ENCODE measurements at places on chromosomes 6 and 20.
A peak's percentile ranks its signal among the peaks of the same experiment; 100 is the strongest.

GRCh38 chr20:19785983-19786285, 27.9 kb downstream of the RIN2 start:
- DNase-seq, result no peak

- DNase-seq, result no peak
Measured at GRCh38 chr6:133606852-133607251, 282.1 kb upstream of the TCF21 start.

- DNase-seq, result no peak
Measured at GRCh38 chr6:117840541-117840983, 66.5 kb upstream of the SLC35F1 start.

DNA sequence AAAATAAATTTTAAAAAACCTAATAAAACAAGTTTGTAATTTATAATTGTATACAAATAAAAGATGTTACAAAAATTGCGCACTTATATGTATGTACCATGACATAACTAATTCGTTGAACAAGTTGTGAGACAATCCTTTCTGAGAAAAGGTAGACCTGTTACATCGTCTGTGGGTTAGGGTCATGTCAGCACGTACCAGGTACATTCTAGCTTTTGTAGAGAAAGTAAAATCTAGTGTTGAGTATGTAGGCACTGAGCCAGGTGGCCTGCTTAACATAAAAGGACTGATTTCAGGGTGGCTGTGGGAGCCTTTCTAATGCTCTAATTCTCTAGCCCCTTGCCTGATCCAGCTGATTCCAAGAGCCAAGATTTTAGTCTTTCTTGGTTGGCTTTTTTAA, 10.4 kb downstream of the RPL7L1 start:
- DNase-seq, result no peak

- no peak for DNase-seq
Measured at GRCh38 chr6:45541934-45542333, 164.2 kb upstream of the SUPT3H start.

GRCh38 chr20:45291526-45291925, 15.1 kb upstream of the RBPJL start:
- no peak for DNase-seq

GRCh38 chr6:137699031-137699683, 167.9 kb upstream of the TNFAIP3 start:
- no peak for DNase-seq

GRCh38 chr6:144559865-144560593, 274.9 kb downstream of the UTRN start:
- DNase-seq, result peak; percentile 5

- no peak for DNase-seq
Measured at GRCh38 chr6:131003488-131004386, 59.3 kb downstream of the EPB41L2 start.

DNA sequence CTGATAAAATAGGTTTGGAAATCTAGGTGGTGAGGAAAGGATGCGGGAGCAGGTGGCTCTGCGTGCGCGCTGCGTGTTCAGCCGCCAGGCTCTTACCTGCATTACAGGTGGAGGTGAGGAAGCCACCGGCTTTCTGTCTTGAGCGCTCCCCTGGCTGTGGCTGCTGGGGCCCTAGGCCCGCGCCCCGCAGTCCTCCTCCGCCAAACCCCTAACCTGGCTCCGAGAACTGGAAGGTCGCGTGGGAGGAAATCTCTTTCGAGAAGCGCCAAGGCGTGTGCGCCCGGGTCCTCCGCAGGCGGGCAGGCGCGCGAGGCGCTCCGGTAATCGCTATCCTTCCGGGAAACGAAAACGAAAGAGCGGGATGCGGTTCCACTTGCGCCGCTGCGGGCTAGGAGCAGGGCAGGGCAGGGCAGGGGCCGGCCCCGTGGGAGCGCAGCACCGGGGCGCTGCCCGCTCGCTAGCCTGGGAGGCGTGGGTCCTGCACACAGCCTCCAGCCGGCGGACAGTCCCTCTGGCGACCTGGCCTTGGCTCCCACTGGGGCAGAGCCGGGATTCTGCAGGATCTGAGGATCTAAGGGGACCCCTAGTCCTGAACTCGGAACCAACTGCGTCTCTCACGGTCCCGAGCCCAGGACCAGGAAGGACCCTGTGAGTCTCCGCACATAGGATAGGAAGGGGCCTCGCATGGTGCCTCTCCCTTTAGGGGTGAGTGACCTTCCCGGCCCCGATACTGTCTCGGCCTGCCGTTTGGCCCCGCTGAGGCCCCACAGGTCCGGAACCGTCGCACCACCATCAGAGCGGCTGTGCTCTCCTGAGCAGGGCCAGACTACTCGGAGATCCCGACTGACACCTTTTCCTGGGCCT, at the start of gene ETV7:
TSS of gene ETV7 (minus strand) at position 230 of the 864 bp plus-strand sequence. CDS start at position 102, 128 bp downstream.
- DNase-seq, result peak; percentile 5

DNA sequence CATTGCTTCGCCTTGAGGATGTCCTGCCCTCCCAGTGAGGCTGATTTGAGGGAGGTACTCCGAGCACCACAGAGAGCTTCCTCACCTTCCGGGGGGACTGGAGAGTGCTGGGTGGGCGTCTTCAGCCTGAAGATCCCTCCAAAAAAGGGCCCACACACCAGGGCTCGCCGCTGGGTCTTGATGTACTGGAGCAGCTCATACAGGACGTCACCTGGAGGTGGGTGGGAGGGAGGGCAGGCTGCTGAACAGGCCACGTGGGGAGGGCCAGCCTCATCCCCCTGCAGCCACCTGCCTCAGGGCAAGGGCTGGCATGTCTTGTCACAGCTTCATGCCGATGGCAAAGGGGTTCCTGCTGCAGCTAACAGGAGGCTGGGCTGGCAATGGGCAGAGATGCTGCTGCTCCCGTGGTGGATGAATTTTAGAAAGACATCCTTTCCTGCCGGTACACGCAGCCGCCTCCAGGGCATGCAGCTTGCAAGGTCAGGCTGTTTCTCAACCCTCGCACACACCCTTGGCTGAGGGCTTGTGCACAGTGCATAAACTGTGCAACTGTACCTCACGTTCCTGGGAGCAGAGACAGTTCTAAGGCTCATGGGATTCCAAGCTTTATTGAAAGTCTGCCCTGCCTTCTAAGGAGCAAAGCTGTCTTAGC, 14.0 kb downstream of the ETV7 start:
- no peak for DNase-seq

DNA sequence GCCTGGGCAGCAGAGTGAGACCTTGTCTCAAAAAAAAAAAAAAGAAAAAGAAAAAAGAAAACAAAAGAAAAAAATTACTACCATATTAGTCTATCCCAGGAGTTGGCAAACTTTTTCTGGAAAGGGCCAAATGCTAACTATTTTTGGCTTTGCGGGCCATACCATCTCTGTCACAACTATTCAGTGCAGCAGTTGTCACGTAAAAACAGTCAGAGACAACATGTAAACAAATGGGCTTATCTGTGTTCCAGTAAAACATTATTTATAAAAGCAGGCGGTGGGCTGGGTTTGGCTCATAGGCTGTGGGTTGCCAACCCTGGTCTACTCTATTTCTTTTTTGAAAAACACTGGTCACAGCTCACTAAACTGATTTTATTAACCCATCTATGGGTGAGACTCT, 53.4 kb downstream of the EYA2 start:
- no peak for DNase-seq

DNA sequence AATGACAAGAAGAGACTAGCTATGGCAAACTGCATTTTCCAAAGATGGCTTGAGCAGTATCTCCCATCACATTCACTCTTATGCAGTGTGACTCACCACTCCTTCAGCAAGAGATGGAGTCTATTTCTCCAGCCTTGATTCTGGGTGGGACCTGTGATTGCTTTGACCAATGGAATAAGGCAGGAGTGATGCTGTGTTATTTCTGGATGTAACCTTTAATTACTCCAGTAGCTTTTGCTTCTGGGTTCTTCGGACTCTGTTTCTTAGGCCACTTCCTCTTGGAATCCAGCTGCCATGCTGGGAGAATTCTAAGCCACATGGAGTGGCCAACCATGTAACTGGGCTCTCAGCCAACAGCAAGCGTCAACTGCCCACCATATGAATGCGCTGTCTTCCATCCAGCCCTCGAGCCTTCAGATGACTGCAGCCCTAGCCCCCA, 50.7 kb downstream of the TGM2 start:
- DNase-seq, result no peak

GRCh38 chr20:60104993-60105803, 147.0 kb downstream of the CDH26 start:
- DNase-seq, result no peak

GRCh38 chr6:107115695-107116327, 496 bp upstream of the BEND3 start:
- no peak for DNase-seq

DNA sequence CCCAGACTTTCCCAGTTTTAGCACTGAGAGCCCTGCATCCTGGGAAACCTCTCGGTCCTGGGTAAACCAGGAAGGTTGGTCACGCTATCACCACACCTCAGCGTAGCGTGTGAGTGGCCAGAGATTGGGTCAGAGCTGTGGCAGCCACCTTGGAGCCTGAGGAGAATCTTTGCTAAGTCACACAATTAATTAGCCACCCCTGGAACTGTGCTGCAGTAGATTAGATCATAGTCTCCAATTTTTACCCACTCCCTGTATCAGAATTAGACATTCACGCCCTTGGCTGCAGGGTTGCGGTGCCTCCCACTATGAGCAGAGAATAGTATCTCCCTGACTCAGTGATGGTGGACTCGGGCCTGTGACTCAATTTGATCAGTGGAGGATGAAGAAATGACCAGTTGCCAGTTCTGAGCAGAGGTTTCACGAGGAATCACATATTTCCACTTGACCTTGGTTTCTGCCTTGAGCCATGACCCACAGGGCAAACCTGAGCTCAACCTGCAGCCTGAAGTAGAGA, 6.0 kb upstream of the PTGIS start:
- no peak for DNase-seq

- no peak for DNase-seq
Measured at GRCh38 chr20:40414843-40415615, 274.0 kb downstream of the MAFB start.

- no peak for DNase-seq
Measured at GRCh38 chr6:28217890-28218289, 7.2 kb upstream of the ZSCAN9 start.
